Stimulated activated CD4-positive, alpha-beta T cell treated with anti-CD3 and anti-CD28 coated beads, Interleukin-15, amount 100 ng/mL, for 24 hours (primary cell): ENCODE measurements at places on chromosomes 7 and 10.

- no peak for DNase-seq
These were observed 56.8 kb downstream of the SDHAF3 start for GRCh38 chr7:97174303-97174702.

DNA sequence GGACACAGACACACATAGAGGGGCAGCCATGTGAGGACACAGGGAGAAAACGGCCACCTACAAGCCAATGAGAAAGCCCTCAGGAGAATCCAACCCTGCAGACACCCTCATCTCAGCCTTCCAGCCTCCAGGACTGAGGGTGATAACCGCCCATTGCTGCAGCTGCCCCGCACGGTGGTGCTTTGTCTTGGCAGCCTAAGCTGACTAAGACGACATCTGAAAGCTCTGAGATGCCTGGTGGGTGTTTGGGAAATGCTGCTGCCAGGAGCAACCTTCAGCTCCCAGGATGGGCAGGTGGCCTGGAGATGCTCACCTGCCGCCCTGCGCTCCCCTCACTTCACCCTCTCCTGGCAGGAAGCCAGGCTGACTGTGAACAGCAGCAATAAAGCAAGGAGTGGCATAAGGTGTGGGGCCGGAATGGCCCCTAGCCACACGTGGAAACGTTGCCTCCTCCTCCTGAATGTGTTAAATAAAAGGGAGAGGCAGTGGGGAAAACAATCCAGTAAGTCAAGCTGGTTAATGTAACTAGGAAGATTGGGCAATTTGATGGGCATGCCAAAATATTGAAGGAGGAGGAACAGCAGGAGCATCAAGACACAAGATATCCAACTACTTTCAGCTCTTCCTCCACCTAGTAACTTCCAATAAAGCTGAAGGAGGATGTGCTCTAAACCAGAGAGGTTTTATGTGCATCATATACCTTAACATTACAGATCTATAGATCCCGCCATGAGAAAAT lies 121.5 kb downstream of the TNS3 start:
- no peak for DNase-seq

- DNase-seq = no peak
These were observed 137.1 kb downstream of the INSYN2A start for GRCh38 chr10:127059314-127059713.

GRCh38 chr10:104819731-104820130 lies 178.6 kb downstream of the SORCS3 start:
- no peak for DNase-seq

DNA sequence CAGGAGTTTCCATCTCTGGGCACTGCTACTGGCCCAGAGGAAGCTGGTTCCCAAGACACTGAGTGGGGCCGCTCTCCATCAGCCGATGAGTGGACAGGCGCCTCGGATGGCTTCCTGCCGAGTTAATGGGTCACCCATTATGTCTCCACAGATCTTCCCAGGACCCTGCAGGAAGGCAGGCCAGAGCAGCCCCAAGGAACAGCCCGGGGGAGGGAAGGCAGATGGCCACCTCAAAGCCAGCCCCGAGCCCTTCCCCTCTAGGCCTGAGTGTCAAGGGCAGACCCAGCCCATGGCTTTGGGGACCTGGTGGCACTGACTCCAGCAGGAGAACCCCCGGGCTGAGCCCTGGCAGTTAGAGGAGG lies 3.4 kb upstream of the LFNG start:
- DNase-seq = no peak
